ENCODE measurements at places on chromosomes 6 and 20.

DNA sequence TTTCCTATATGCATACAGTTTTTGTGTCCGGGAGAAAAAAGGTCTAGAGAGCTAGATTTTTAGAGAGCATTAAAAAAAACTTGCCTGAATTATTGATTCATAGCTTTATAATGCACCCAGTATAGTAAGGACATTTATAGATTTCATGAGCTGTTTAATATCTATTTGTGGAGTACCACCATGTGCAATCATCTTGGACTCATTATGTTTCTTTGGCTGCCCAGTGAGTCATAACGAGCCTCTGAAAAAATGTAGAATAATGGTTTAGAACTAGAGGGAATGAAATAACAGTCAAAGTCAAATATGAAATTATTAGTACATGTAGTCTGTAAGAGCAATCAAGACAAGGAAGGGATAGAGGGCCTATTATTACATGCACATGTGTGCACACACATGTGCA lies 350.0 kb downstream of the CD83 start:
- H3K27ac ChIP-seq, result no peak overlapping the region
- H3K4me3 ChIP-seq, result no peak overlapping the region
- H3K27me3 ChIP-seq, result peaks cover 3% of the 10 kb centered on the region
- H3K4me1 ChIP-seq, result peaks cover 8% of the 10 kb centered on the region
- no peak for DNase-seq

DNA sequence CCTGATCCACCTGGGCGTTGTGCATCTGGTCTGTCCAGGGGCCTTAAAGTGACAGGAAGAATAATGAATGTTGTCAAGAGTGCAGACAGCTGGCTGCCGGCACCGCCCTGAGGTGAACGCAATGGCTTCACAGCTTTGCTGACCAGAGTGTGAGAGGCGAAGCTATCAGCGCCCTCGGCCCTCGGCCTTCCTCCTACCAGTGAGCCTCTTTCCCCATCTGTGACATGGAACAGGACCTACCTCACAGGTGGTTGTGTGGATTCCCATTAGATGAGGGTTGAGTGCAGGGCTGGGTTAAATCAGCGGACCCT lies 54.8 kb downstream of the CTCFL start:
- no peak for DNase-seq
- no peak overlapping the region for H3K27ac ChIP-seq
- H3K27me3 ChIP-seq, result peaks cover 12% of the 10 kb centered on the region
- H3K36me3 ChIP-seq, result no peaks in the 10 kb centered on the region
- H3K4me1 ChIP-seq, result peaks cover 24% of the 10 kb centered on the region

GRCh38 chr6:27495386-27496135 lies 22.7 kb upstream of the ZNF184 start:
- H3K27me3 ChIP-seq, result peaks cover 59% of the 10 kb centered on the region
- no peaks in the 10 kb centered on the region for H3K36me3 ChIP-seq

GRCh38 chr6:6453186-6453585 lies 132.7 kb upstream of the F13A1 start:
- peaks cover 20% of the 10 kb centered on the region for H3K27me3 ChIP-seq
- DNase-seq, result no peak
- no peaks in the 10 kb centered on the region for H3K4me1 ChIP-seq
- H3K27ac ChIP-seq, result no peak overlapping the region
- no peak overlapping the region for H3K4me3 ChIP-seq
- no peaks in the 10 kb centered on the region for H3K36me3 ChIP-seq

DNA sequence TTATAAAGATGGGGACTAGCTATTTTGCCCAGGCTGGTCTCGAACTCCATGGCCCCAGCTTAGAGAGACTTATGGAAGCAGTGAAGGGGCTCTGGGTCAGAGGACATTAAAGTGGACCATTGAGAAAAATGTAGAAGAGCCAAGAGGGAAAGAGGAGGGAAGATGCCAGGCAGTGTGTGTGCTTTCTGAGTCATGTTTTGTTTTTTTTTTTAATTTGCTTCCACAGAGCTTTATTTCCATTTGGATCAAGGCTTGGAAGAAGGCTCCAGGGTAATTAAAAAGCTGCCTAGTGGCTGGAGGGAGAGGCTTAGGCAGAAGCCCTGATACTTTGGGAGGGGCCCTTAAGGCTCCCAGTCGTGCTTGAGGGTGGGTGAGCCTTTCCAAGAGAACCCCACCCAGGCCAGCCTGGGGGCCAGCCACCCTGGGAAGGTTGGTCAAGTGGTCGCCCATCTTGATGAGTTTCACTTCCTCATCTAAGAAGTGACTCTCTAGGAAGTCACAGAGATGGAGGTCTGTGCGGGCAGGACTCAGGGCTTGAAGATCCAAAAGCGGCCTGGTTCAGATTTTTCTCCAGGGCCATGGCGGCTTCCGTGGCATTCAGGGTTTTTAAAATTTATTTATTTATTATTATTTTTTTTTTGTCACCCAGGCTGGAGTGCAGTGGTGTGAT lies 3.0 kb upstream of the ZNF335 start:
- peaks cover 4% of the 10 kb centered on the region for H3K36me3 ChIP-seq
- H3K4me1 ChIP-seq, result peaks cover 10% of the 10 kb centered on the region
- H3K27ac ChIP-seq, result no peak overlapping the region
- peaks cover 32% of the 10 kb centered on the region for H3K27me3 ChIP-seq
- no peak overlapping the region for H3K4me3 ChIP-seq

DNA sequence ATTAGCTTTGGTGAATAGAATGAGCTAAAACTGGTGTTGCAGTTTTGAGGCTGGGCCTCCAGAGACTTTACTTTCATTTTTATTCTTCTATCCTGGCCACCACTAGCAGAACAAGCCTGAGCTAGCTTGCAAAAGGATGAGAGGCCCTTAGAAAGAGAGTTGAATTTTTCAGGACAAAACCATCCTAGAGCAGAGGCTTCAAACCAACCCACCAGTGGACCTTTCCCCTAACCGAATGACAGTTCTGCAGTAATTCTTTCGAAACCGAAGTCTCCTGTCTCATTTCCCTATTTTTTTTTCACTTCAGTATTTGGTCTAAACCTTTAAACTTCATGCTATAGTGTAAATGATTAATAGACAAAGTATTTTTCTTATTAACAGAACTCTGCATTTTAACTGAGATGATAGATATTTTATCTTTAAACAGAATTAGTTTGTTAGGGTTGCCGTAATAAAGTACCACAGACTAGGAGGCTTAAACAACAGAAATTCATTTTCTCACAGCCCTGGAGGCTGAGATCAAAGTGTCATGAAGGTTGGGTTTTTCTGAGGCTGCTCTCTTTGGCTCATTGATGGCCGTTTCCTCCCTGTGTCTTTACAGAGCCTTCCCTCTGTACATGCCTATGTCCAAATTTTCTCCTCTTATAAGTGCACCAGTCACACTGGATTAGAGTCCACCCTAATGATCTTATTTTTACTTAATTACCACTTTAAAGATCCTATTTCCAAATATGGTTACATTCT lies 80.6 kb upstream of the PAK5 start:
- no peak for DNase-seq
- peaks cover 24% of the 10 kb centered on the region for H3K27me3 ChIP-seq
- H3K36me3 ChIP-seq, result no peaks in the 10 kb centered on the region
- no peak overlapping the region for H3K27ac ChIP-seq
- H3K4me3 ChIP-seq, result no peak overlapping the region
- peaks cover 13% of the 10 kb centered on the region for H3K4me1 ChIP-seq

GRCh38 chr6:5713519-5713918 lies 293.2 kb downstream of the NRN1 start:
- no peak for DNase-seq
- no peaks in the 10 kb centered on the region for H3K27me3 ChIP-seq
- H3K4me3 ChIP-seq, result no peak overlapping the region
- H3K4me1 ChIP-seq, result no peaks in the 10 kb centered on the region

DNA sequence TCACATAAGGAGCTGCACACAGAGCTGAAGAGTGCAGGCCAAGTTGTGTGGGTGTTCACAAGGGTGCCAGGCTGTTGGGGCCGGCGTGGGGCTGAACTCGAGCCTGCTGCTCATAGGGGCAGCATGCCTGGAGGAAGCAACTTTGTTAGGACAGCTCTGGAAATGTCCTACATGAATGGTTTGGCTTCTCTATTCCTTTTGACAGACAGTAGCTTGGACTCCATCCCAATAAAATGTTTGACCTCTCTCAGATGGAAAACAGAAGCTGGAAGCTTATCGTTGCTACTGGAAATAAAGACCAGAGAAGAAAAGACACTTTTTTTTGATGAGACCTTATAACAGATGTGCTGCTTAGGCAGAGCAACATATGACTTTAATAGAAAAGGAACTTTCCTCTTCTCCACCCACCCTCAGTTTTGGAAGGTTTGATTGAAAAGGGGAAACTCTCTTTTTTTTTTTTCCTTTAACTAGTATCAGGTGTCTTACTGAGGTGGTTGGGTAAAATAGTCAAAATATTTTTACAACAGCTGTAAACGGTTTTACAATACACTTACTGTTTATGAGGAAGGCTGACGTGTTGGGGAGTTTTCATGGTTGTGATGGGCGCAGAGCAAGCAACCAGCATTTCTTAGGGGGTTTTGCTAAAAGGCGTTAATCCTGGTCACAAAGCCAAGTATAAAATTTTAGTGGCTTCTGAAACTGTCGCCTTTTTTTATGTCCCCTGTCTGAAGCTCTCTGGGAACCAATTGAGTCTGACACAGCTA lies 80.7 kb upstream of the EEF1E1 start:
- no peak for DNase-seq
- no peak overlapping the region for H3K4me3 ChIP-seq
- H3K27ac ChIP-seq, result peak overlapping the region; percentile 16
- peaks cover 14% of the 10 kb centered on the region for H3K27me3 ChIP-seq
- no peaks in the 10 kb centered on the region for H3K36me3 ChIP-seq
- H3K4me1 ChIP-seq, result peaks cover 46% of the 10 kb centered on the region

DNA sequence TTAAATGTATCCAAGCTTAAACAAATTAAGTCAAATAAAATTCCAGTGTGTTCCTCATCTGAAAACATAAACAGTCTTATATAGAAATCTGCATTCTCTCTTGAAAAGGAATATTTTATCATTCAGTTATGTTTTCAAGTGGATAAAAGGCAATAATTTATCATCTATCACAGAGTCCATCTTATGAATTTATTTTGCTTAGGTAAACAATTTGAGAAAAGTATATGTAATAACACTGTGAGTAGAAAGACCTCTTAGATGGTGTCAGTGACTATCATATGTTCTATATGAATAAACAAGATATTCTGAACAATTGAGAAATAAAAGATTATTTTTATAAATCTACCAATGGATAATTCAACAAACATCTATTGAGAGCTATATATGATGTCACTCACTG lies 397.6 kb upstream of the GJE1 start:
- H3K36me3 ChIP-seq, result no peaks in the 10 kb centered on the region
- no peaks in the 10 kb centered on the region for H3K27me3 ChIP-seq
- no peak overlapping the region for H3K27ac ChIP-seq
- H3K4me1 ChIP-seq, result no peaks in the 10 kb centered on the region
- H3K4me3 ChIP-seq, result no peak overlapping the region
- no peak for DNase-seq

DNA sequence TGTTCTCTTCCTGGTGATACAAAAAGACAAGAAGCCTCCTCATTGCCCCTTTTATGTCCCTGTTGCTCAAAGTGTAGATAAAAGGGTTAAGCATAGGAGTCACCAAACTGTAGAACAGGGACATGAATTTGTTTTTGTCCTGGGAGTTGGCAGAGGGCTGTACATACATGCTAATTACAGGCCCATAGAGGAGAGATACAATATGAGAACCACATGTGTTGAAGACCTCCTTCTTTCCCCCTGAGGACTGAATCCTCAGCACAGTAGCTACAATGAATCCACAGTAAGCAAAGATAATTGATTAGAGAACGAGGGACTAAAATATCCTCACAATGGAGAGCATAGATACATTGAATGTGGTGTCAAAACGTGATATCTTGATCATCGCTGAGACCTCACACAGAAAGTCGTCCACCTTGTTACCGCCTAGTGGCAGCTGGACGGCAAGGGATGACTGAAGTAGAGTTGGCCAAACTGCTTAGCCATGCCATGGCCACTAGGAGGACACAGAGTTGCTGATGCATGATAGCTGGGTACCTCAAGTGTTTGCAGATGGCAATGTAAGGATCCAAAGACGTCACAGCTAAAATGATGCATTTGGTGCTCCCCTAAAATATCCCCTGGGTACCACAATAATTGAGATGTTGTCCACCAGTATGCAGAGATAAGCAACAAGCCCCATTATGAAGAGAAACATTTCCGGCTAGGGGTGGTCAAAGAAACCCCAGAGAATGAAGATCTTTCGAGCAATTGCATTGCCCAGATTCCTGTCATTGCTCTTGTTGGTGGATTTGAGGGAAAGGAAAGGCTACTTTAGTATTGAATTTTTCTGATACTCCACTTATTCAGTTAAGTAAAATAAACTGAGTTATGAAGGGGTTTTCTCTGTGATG lies 15.0 kb downstream of the OR2B3 start:
- no peak overlapping the region for H3K4me3 ChIP-seq
- no peaks in the 10 kb centered on the region for H3K4me1 ChIP-seq
- H3K27ac ChIP-seq, result no peak overlapping the region
- no peaks in the 10 kb centered on the region for H3K36me3 ChIP-seq
- H3K27me3 ChIP-seq, result peaks cover 18% of the 10 kb centered on the region

DNA sequence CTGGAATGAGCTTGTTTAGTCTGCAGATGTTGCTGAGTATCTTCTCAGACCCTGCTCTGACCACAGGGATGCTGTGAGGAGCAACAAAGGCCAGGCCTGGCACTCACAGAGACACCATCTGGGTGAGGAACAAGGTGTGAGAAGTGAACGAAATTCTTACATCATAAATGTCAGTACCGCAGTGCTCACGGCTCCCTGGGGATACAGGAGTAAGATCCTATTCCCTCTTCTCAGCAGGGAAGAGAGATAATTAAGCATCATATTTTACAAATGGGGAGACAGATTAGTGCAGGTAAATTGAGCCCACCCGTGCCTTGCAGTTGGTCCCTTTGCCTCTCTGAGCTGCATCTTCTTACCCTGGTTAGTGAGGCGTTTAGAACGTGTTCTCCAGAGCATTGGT lies 106.2 kb downstream of the DTD1 start:
- no peaks in the 10 kb centered on the region for H3K36me3 ChIP-seq
- peaks cover 8% of the 10 kb centered on the region for H3K4me1 ChIP-seq
- no peak for DNase-seq

DNA sequence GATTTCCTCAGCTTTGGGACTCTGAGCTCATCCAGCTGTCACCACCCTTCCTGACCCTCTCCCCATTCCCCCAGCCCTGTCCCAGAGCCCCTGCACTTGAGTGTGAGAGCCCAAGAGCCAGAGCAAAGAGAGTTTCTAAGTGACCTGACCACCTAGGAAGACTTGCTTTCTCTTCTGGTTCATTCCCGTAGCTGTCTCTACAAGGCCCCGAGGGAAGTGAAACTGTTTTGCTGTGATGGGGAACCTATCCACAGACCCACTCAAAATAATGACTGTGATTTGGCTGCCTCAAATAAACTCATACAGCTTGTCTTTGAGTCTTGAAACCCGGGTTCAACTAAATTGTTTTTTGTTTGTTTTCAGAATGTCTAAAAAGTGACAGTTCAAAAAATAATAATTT lies 74.6 kb upstream of the XRN2 start:
- H3K27me3 ChIP-seq, result peaks cover 16% of the 10 kb centered on the region
- peaks cover 4% of the 10 kb centered on the region for H3K36me3 ChIP-seq
- H3K27ac ChIP-seq, result no peak overlapping the region
- no peaks in the 10 kb centered on the region for H3K4me1 ChIP-seq
- H3K4me3 ChIP-seq, result no peak overlapping the region

DNA sequence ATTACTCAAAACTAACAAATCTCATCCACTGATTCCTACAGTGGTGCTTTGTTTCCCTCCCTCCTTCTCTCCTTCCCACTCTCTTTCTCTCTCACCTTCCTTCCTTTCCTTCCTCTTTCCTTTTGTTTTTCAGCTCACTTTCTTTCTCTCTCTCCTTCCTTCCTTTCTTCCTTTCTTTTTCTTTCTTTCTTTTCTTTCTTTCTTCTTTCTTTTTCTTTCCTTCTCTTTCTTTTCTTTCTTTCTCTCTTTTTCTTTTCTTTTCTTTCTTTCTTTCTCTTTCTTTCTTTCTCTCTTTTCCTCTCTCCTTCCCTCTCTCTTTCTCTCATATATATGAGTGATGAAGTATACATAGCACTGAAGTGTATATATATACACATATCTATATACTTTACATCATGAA lies 241.4 kb downstream of the CENPW start:
- H3K27ac ChIP-seq, result no peak overlapping the region
- H3K4me1 ChIP-seq, result no peaks in the 10 kb centered on the region
- H3K4me3 ChIP-seq, result no peak overlapping the region
- DNase-seq, result no peak
